Activated CD4-positive, alpha-beta memory T cell treated with anti-CD3 and anti-CD28 coated beads for 36 hours (primary cell): ENCODE measurements at places on chromosomes 16 and 17. TPM values are rescaled to one million over a fixed set of nuclear protein-coding genes. Genes with fewer than 3 reads are reported as not detected.

The RIPOR1 gene
- total RNA-seq, result 33.4 TPM

The FBXO39 gene
- total RNA-seq, result not detected

The KCNH4 gene
- 0.39 TPM for total RNA-seq

DNA sequence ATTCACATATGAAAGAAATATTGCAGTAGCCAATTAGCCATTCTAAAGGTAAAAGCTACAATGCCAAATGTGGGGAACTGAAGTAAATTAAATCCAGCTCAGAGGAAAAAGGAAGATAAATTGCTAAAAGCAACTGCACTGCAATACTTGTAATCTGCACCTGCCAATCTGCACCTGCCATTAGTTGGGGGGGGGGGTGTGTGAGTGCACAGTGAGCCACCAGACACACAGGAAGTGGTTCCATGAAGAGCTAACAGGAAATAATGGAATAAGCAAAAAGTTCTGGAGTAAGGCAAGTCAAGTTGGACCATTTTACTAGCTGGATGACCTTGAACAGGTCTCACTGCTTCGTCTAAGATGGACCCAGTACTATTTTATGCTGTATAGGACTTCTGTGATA lies 191.8 kb downstream of the PARN start:
- DNase-seq, result no peak
- no peak overlapping the region for H3K27ac ChIP-seq
- H3K27me3 ChIP-seq, result no peaks in the 10 kb centered on the region
- no peak overlapping the region for H3K4me3 ChIP-seq

- H3K36me3 ChIP-seq, result no peaks in the 10 kb centered on the region
- no peak for DNase-seq
- no peak overlapping the region for H3K27ac ChIP-seq
- peaks cover 2% of the 10 kb centered on the region for H3K27me3 ChIP-seq
- no peaks in the 10 kb centered on the region for H3K4me1 ChIP-seq
Observed at GRCh38 chr16:52832771-52833170, 219.9 kb downstream of the CHD9NB start.

GRCh38 chr16:67652578-67653127 lies 7.4 kb downstream of the ACD start:
- peaks cover 31% of the 10 kb centered on the region for H3K36me3 ChIP-seq
- DNase-seq, result no peak
- no peaks in the 10 kb centered on the region for H3K27me3 ChIP-seq
- no peak overlapping the region for H3K4me3 ChIP-seq
- H3K4me1 ChIP-seq, result peaks cover 6% of the 10 kb centered on the region

DNA sequence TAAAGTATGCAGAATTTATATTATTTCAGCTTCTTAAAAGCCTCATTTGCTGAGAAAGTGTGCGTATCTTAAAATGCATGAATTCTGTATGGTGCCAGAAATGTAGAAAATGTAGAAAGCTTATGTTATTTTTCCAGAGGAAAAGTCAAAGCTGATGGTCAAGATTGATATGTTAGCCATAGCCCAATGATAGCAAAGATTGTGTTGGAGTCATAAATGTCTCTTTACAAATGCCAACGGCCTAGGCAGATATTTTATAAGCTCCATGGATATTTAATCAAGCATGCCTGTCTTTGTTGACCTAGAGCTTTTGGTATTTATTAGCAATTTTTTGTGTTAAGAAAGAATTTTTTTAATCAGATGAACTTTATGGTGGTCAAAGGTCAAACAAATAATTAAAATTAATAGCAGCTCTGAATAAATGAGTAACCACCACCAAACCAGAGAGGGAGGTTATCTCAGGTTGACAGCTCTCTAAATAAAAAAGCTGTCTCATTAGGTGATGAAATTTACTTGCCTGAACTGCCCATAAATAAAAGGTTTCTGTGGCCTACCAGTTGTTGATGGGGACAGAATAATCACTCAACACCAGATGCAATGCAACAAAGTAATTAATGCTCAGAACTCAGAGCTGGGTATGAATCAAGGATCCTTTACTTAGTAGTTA lies 28.5 kb downstream of the CLEC3A start:
- H3K4me1 ChIP-seq, result no peaks in the 10 kb centered on the region
- peaks cover 9% of the 10 kb centered on the region for H3K27me3 ChIP-seq
- no peak for DNase-seq
- no peak overlapping the region for H3K27ac ChIP-seq
- no peak overlapping the region for H3K4me3 ChIP-seq

GRCh38 chr17:50579399-50579798 lies 18.9 kb downstream of the CACNA1G start:
- no peak for DNase-seq
- H3K27ac ChIP-seq, result no peak overlapping the region
- H3K27me3 ChIP-seq, result peaks cover 7% of the 10 kb centered on the region
- H3K4me3 ChIP-seq, result no peak overlapping the region
